ENCODE measurements at places on chromosomes 16 and 17. TPM values are rescaled to one million over a fixed set of nuclear protein-coding genes. Genes with fewer than 3 reads are reported as not detected.

The TBC1D3I gene
- not detected for total RNA-seq

The CACNG4 gene
- 0.09 TPM for total RNA-seq

The RAMP2 gene
- 8.4 TPM for total RNA-seq

The TP53TG3E gene
- total RNA-seq = not detected

The SLC7A6OS gene
- 19.4 TPM for total RNA-seq

The SAMD14 gene
- 0.42 TPM for total RNA-seq

The ZNF594 gene
- total RNA-seq = 12.2 TPM

- no peaks in the 10 kb centered on the region for H3K4me1 ChIP-seq
- H3K4me3 ChIP-seq = no peak overlapping the region
- DNase-seq = no peak
- no peaks in the 10 kb centered on the region for H3K27me3 ChIP-seq
- H3K36me3 ChIP-seq = no peaks in the 10 kb centered on the region
These were observed 281.0 kb downstream of the CBLN1 start for GRCh38 chr16:49000594-49000993.

DNA sequence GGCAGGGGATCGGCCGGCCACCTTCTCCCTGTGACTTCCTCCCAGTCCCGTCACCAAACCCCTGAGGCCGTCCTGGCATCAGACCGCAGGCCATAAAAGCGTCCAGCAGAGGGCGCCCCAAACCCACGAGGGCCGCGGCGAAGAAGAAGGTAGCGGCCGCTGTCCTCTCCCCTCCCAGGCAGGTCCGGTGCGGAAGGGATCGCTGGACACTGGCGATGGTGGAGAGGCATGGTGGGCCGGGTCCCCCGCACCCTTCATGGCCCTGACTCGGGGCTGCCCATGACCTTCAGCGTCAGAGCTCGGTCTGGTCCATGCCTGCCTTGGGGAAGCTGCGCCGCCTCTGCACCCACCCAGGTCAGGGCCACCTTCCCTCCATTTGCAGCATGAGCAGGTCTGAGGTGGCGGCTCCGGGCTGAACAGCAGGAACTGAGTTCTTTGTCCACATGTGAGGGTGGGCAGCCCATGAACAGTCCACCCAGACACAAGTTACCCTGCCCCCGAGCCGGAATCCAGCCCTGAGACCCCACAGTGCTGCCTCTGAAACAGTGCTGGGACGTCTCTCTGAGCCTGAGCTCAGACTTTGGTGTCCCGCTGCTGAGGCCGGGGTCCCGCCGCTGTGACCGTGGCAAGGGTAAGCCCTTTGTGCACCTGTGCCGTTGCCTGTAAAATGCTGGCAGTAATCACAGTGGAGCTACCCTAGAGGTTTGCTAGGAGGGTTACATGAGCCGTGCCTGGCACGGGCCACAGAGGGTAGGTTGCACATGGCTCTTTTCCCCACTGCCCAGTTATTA, 40.8 kb upstream of the CMIP start:
- no peak overlapping the region for H3K27ac ChIP-seq
- H3K27me3 ChIP-seq = no peaks in the 10 kb centered on the region
- no peaks in the 10 kb centered on the region for H3K4me1 ChIP-seq
- H3K36me3 ChIP-seq = no peaks in the 10 kb centered on the region
- H3K4me3 ChIP-seq = peak overlapping the region; percentile 8

- DNase-seq = no peak
- H3K4me3 ChIP-seq = no peak overlapping the region
- H3K27ac ChIP-seq = no peak overlapping the region
- no peaks in the 10 kb centered on the region for H3K36me3 ChIP-seq
- H3K4me1 ChIP-seq = no peaks in the 10 kb centered on the region
These were observed 149.5 kb upstream of the HS3ST4 start for GRCh38 chr16:25542306-25542705.

- no peak overlapping the region for H3K4me3 ChIP-seq
- peaks cover 30% of the 10 kb centered on the region for H3K36me3 ChIP-seq
- H3K27ac ChIP-seq = peak overlapping the region; percentile 37
These were observed 1.2 kb upstream of the ATP2A1 start for GRCh38 chr16:28876973-28877654.

DNA sequence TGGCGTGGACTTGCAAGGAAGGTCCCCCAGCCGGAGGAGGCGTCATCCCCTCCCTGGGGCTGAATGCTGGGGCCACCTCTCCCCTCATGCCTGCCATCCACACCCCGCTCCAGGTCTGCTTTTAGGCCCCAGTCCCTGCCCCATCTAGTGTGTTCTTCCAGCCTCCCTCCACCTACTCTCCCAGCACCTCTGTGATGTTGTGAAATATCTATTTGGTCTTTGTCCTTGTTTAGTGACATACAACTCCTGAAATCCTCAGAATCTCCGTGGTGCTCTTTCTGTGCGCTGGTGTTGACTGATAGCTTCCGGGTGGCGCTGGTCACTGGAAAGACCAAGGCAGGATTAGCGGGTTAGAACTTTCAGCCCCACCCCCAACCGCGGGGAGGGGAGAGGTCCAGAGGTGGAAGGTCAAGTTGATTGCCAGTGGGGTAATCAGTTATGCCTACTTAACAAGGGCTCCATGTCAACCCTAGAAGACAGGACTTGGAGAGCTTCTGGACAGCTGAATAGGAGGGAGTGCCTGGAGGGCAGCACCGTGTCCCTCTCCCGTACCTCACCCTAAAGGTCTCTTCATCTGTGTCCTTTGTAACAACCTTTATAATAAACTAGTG, 10.1 kb downstream of the TBC1D24 start:
- H3K4me1 ChIP-seq = peaks cover 6% of the 10 kb centered on the region
- DNase-seq = no peak
- H3K4me3 ChIP-seq = no peak overlapping the region
- no peaks in the 10 kb centered on the region for H3K36me3 ChIP-seq
- no peak overlapping the region for H3K27ac ChIP-seq
- no peaks in the 10 kb centered on the region for H3K27me3 ChIP-seq

DNA sequence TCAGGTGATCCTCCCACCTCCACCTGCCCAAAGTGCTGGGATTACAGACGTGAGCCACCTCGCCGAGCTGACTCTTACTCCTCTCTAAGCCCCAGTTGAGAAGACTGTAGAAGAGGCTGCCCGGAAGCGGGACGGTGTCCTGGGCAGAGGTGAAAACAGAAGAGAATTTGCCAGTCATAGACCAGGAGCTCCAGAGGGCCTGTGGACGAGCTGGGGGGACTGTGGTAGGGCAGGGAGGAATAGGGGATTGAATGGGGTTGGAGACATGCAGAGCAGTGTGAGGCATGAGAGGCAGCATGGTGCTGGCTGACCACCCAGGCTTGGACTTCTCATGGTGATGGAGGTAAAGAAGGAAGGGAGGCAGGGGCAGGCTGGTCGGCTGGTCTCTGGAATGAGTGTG, 17.1 kb upstream of the PHB1 start:
- H3K27me3 ChIP-seq = no peaks in the 10 kb centered on the region
- H3K27ac ChIP-seq = no peak overlapping the region

DNA sequence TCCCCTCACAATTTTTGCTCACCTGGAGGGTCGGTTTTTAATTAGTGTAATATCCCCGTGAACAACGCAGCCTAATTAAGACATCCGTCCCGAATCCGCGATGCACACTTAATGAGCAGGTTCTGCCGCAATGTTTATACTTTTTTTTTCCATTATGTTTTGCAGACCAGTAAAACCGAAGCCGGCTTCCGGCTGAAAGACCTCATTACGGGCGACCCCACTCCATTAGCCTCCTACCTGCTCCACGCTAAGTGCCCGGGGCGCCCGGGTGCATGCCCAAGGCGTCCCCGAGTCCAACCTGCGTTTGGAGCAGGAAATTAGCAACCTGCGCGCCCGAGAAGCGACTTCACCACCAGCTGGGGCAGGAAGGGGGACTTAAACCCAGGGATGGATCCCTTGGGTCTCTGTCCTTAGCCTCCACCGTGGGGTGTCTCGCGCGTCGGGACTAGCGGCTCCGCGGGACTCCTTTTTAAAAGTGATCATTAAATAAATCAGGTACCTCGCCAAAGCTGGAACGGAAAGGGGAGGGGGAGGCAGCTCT, 1.7 kb downstream of the RBFOX3 start:
- no peaks in the 10 kb centered on the region for H3K36me3 ChIP-seq
- peaks cover 65% of the 10 kb centered on the region for H3K27me3 ChIP-seq
- H3K27ac ChIP-seq = no peak overlapping the region
- no peak for DNase-seq
- no peak overlapping the region for H3K4me3 ChIP-seq

GRCh38 chr17:45197555-45198334, 23.9 kb upstream of the FMNL1 start:
- H3K27me3 ChIP-seq = no peaks in the 10 kb centered on the region
- H3K27ac ChIP-seq = no peak overlapping the region
- peak; percentile 68 for DNase-seq

DNA sequence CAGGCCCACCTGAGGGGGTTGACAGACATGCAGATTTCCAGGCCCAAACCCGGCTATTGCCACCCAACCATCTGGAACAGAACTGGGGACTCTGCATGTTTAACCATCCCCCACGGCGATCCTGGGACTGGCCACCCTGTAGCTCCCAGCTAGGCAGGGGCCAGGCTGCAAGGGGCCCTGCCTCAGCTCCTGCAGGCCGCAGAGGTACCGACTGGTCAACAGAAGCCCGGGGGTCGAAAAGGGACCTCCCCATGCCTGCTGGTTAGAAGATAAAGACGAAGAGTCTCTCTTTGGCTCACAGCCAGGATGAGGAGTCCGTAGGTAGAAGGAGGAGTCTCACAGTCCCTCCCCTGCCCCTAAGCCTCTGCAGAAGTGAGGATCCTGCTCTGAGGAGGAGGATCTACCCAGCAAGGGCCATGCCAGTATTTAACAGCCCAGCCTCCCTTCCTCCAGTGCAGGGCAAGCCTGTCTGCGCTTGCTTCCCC, 223.4 kb upstream of the TNRC6C start:
- H3K4me1 ChIP-seq = peaks cover 15% of the 10 kb centered on the region
- no peak for DNase-seq
- H3K27me3 ChIP-seq = peaks cover 43% of the 10 kb centered on the region
- no peaks in the 10 kb centered on the region for H3K36me3 ChIP-seq
- H3K4me3 ChIP-seq = no peak overlapping the region

DNA sequence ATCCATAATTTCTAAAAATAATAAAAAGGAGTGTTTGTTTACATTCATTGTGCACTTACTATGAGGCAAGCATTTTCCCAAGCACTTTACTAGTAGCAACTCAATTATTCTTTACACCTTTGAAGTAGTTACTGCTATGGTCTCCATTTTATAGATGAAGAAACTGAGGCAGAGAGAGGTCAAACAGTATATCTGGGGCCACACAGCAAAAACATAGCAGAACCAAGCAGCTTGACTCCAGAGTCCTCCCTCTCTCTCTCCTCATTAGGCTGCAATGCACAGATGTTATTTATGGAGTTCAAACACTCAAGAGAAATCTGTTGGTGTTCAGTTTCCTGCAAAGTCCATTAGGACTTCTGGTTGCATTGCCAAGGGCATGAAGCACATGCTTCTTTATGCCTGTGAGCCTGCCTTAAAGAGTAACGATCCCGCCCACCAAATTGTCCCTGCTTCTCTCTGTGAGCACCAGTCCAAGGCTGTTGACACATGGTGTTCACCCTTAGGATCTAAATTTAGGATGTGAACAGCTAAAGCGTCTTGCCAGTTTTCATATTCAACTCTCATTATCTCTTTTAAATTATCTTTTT, 44.0 kb downstream of the GPRC5B start:
- H3K36me3 ChIP-seq = no peaks in the 10 kb centered on the region
- no peak for DNase-seq
- H3K4me1 ChIP-seq = no peaks in the 10 kb centered on the region
- no peak overlapping the region for H3K27ac ChIP-seq
- no peaks in the 10 kb centered on the region for H3K27me3 ChIP-seq

DNA sequence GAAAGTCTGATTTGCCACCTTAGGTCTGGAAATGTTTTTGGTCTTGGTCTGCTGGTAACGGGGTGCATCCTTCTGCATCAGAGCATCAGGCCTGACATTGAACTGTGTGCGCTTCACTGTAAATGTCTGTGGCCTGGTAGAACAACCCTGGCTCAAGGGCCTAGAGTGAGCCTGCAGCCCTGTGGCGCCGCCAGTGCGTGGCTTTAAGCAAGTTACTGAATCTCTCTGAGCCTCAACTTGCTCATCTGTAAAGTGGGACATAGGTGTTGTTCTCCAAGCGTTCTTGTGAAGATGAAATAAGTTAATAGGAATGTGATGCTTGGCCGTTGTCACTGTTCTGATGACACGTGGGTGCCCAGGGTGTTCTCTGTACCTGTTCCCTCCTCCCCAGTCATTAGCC, 127.6 kb upstream of the CIBAR2 start:
- peaks cover 13% of the 10 kb centered on the region for H3K4me1 ChIP-seq
- no peak overlapping the region for H3K27ac ChIP-seq
- no peak for DNase-seq
- H3K27me3 ChIP-seq = peaks cover 39% of the 10 kb centered on the region
- no peak overlapping the region for H3K4me3 ChIP-seq

- H3K4me1 ChIP-seq = no peaks in the 10 kb centered on the region
- no peaks in the 10 kb centered on the region for H3K27me3 ChIP-seq
- H3K4me3 ChIP-seq = no peak overlapping the region
These were observed 13.7 kb downstream of the SMARCE1 start for GRCh38 chr17:40633871-40634270.

- no peak overlapping the region for H3K4me3 ChIP-seq
- no peak overlapping the region for H3K27ac ChIP-seq
- no peaks in the 10 kb centered on the region for H3K36me3 ChIP-seq
- no peak for DNase-seq
- H3K27me3 ChIP-seq = peaks cover 4% of the 10 kb centered on the region
These were observed 52.0 kb upstream of the SDK2 start for GRCh38 chr17:73696251-73696650.

- no peaks in the 10 kb centered on the region for H3K36me3 ChIP-seq
- no peaks in the 10 kb centered on the region for H3K27me3 ChIP-seq
- DNase-seq = peak; percentile 45
- H3K4me3 ChIP-seq = peak overlapping the region; percentile 57
- H3K4me1 ChIP-seq = no peaks in the 10 kb centered on the region
These were observed 772 bp upstream of the CHCT1 start for GRCh38 chr17:60421273-60422161.

DNA sequence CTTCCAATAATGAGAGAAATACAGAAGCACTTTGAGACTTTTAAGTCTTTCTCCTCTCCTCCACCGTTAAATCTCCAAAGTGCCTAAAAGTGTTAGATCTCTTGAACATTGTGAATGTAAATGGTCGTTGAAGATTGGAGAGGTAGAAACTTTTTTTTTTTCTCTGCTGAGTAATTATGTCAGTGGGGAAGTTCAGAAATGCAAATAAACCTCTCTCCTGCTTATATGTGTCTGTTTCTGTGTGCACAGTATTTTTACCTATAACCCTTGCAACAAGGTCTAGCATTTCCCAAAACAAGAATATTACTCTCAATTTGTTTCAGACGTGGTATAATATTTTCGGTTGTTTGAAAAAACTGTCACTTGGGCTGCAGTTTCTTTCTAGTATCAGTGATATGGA, 833.6 kb upstream of the CDH8 start:
- H3K4me3 ChIP-seq = no peak overlapping the region
- no peak overlapping the region for H3K27ac ChIP-seq
- H3K4me1 ChIP-seq = no peaks in the 10 kb centered on the region
- H3K27me3 ChIP-seq = no peaks in the 10 kb centered on the region

- H3K27me3 ChIP-seq = no peaks in the 10 kb centered on the region
- no peak overlapping the region for H3K4me3 ChIP-seq
- DNase-seq = no peak
- H3K36me3 ChIP-seq = no peaks in the 10 kb centered on the region
- no peaks in the 10 kb centered on the region for H3K4me1 ChIP-seq
- H3K27ac ChIP-seq = no peak overlapping the region
These were observed 190.5 kb downstream of the IRF8 start for GRCh38 chr16:86089334-86089900.

GRCh38 chr16:68265078-68265920, 973 bp downstream of the SLC7A6 start:
- peaks cover 11% of the 10 kb centered on the region for H3K36me3 ChIP-seq
- H3K4me1 ChIP-seq = peaks cover 40% of the 10 kb centered on the region
- H3K4me3 ChIP-seq = peak overlapping the region; percentile 68
- DNase-seq = no peak
